Activated CD8-positive, alpha-beta T cell treated with anti-CD3 and anti-CD28 coated beads, Interleukin-2, amount 10 ng/mL, durations not matched to agents 7 days and 5 days (primary cell): ENCODE measurements at places on chromosomes 7 and 10. TPM values are rescaled to one million over a fixed set of nuclear protein-coding genes. Genes with fewer than 3 reads are reported as not detected.

DNA sequence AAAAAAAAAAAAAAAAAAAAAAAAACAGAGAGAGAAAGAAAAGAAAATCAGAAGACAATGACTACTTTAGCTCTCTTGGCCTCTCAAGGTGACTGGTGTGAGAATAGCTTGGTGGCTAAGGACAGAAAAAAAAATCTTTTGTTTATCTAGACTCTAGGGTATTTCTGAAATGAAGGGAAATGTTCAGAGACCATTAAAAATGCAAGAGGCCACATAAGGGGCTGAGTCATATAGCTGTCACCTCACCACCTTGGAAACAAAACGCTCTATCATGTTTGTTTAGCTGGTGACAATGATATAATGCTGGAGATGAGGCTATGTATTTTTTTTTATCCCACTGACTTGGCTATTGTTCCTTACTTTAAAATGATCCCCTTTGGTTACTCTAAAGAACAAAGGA, 287.0 kb upstream of the CDC14C start:
- no peak for DNase-seq

- no peak for DNase-seq
Observed at GRCh38 chr7:43768201-43768886, 9.9 kb downstream of the BLVRA start.

ELMO1 gene
- 64.0 TPM for total RNA-seq

- DNase-seq = no peak
Observed at GRCh38 chr10:11919271-11919670, 96.1 kb downstream of the PROSER2 start.

SPDYE18 gene
- total RNA-seq = 0.68 TPM

GPR158 gene
- total RNA-seq = not detected

ASB10 gene
- total RNA-seq = not detected

EPHB4 gene
- 1.5 TPM for total RNA-seq

DNA sequence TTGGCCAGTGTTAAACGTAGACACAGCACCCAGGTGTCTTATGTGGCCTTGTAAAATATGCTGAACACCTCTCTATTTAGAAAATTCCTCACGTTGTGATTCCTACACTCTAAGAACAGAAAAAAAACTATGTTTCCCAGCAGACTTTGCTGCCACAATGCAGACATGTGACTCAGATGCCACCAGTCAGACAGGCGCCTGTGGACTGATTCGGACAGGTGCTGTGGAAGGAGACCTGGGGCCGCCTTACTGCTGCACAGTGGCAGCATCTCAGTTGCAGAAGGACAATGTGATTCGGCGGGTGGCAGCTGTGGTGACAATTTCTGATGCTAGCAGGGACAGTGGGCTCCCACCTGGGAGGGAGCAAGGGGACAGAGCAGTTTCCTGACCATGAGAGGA, 88.8 kb downstream of the C10orf90 start:
- DNase-seq = no peak

DNA sequence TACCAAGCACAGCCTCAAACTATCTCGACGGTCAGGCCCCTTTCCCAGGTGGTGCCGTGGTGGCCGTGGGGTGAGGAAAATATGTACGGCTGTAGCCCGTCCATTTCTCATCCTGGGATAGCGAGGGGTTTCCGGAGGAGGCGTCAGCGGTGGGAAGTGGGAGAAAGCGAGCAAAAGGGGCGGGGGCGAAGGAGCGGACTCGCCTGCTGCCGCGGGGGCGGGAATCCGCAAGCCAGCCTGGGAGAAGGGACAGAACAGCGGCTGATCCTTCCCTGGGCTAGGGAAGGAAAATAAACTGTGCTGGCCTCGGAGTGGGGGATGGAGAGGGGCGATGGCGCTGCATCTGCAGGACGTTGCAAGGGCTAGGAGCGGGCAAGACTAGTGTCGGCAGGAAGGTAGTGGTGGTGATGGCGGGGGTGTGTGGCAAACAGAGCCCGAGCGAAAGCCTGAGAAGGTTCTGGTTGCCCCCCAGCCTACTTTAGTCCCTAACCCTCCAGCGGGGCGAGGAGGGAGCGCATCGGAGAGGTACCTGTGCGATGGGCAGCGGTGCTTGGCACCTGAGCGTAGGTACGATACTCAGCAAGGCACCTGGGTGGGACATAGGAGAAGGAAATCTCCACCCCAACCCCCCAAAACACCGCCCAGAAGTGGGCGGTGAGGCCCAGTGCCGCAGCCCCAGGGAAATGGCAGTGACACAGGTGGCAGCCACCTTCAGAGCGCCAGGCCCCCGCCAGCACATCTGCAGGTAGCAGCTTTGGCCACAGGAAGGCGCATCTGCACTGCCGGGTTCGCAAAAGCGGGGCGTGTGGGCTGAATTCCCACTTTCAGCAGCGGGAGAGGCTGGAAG, 49.9 kb upstream of the STEAP1B start:
- DNase-seq = peak; percentile 54

- DNase-seq = no peak
Observed at GRCh38 chr7:22635349-22635748, 91.7 kb upstream of the IL6 start.

USP54 gene
- total RNA-seq = 3.7 TPM

DNA sequence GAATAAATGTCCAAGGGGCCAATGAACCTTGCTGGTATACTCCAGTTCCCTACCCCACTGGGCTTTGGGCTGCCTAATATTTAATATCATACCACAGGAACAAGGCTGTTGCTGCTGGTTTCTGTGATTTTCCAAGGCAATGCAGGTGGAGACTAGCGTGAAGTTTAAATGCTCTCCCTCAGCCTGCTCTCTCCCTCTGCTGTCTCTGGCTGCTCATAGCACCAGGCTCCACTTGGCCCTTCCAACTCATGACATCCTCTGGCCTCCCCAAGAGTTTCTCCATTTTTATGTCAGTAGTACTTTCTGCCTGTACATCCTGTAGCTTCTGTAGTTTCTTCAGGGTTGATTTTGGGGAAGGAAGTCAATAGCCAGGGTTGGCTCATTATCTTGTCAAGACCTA, 103.5 kb downstream of the LHFPL3 start:
- DNase-seq = no peak

GRCh38 chr10:120833222-120833928, 17.8 kb upstream of the WDR11 start:
- DNase-seq = no peak

DNA sequence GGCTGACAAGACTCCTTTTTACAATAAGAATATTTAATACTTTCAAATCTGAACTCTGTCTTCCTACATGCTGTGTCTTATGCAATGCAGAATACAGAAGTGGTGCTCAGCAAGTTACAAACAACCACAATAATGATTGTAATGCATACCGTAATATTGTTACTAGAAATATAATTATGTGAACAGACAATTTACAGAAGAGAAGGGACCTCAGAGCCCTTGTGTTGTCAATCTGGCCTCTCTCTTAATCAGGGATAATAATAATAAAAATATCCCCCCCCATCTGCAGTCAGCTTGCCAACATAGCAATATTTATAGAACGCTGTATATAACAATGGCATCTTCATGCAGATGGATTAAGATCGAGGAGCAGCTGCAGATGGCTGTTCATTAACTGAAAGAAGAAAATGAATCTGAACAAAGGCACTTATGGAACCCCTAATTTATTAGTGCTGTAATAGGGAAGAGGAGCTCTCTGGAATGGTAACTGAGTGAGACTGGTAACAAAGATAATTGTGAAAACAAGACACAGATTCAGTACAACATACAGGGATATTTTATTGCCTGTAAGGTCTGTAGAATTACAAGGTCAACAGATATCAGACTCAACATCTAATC, 106.3 kb downstream of the TMEM26 start:
- no peak for DNase-seq

DNA sequence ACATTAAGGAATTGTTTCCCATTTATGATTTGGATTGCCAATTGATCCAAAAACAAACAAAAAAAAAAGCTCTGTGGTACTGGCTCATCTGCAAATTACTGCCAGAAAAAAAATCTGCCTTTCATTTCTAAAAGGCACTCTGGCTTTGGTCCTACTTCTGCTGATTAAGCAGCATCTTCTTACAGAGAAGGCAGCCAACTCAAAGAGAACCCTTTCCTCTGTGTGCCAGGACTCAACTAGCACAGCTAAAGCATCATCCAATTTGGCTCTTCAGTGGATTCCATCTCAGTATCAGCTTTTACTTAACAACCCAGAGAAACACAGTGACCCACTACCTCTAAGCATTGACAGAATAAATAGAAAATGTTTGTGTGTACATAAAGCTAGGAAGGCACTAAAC, 80.6 kb downstream of the GSAP start:
- no peak for DNase-seq

CDK1 gene
- total RNA-seq = 131 TPM

DNA sequence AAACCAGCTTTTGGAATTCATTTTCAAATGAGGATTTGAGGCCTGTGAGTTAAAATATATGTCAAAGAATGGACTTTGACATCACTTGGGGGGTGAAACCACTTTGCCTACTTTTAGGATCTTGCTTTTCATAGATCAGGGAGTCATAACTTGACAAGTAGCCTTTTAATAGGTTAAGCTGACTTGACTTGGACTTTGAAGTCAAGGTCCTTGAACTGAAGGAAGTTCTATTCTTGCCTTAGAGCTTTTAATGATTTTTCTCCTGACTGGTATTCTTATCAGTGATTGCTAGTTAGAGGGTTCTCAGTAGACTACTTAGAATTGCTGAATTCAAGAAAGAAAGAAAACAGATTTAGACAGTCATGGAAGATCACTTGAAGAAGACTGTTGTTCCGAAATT, 17.7 kb downstream of the AGR2 start:
- no peak for DNase-seq

GRCh38 chr7:90459888-90460287, 9.6 kb upstream of the PTTG1IP2 start:
- no peak for DNase-seq

GRCh38 chr10:45514291-45515270, 140.6 kb downstream of the ALOX5 start:
- no peak for DNase-seq

DNA sequence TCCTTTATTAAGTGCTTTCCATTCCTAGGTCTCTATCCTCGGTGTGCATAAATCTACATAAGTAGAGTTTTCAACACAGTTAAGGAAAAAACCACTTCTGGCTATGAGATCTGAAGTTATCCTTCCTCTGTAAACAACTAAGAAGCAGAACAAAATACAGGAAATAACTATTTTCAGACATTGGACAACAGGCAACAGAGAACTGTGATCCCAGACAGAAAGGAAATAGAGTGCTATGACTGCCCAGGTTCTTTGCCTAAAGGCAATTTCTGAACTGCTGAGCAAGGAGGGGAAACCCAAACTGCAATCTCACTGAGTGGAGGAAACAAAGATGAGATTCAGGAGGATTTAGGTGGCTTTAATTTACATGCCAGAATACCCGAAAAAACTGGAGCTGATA, 285.4 kb downstream of the SNX13 start:
- DNase-seq = no peak

GRCh38 chr7:137954614-137955013, 47.3 kb downstream of the CREB3L2 start:
- DNase-seq = no peak

GRCh38 chr7:100983451-100984187, 14.3 kb downstream of the MUC12 start:
- no peak for DNase-seq

GRCh38 chr7:44799939-44800338, 3.5 kb downstream of the PPIA start:
- DNase-seq = no peak

TRIM74 gene
- 1.7 TPM for total RNA-seq

DNA sequence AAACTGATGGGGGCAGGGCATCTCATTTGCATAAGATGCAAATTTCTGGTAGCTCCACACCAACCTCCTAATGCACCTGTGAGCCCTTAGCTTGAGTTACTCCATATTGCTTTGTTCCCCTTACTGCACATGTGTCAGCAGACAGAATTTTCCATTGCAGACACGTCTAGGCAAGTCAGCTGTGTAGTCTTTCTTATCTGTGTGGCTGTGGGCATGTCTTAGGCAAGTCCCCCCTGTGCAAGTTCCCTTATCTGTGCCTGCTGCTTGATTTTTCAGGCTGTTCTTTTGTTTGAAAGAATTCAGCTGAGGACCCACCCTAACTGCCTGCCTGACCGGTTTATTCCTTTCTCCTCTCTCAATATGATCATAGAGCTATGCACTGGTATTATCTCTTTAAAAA, 28.5 kb upstream of the TRIM24 start:
- DNase-seq = no peak
